ENCODE measurements at places on chromosomes 12 and 14. TPM values are rescaled to one million over a fixed set of nuclear protein-coding genes. Genes with fewer than 3 reads are reported as not detected.

The B4GALNT3 gene
- 2.4 TPM for total RNA-seq

DNA sequence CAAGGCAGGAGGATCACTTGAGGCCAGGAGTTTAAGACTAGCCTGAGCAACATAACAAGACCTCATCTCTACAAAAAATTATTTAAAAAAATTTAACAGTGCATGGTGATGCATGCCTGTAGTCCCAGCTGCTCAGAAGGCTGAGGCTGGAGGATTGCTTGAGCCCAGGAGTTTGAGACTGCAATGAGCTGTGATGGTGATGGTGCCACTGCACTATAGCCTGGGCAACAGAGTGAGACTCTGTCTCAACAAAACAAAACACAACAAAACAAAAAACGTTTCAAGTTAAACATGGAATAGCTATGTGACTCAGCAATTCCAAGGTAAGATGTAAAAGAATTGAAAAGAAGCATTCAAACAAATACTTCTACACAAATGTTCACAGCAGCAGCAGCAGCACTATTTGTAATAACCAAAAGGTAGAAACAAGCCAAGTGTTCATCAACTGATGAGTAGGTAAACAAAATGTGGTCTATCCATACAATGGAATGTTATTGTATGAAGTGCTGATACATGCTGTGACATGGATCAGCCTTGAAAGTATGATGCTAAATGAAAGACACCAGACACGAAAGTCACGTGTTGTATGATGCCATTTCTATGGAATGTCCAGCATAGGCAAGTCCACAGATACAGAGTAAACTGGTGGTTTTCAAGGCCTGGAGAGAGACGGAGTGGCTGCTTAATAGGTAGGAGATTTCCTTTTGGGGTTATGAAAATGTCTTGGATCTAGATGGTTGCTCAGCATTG, 31.4 kb downstream of the CFAP251 start:
- DNase-seq: no peak

- DNase-seq: no peak
Measured at GRCh38 chr12:122889761-122890520, 6.0 kb downstream of the VPS37B start.

The FZD10 gene
- 0.41 TPM for total RNA-seq

GRCh38 chr12:66960704-66961690, 282.1 kb upstream of the GRIP1 start:
- DNase-seq: no peak

All from frontal cortex (tissue), 4 donors.